Adrenal gland (tissue), 19 donors: ENCODE measurements at places on chromosomes 2 and 18. TPM values are rescaled to one million over a fixed set of nuclear protein-coding genes. Genes with fewer than 3 reads are reported as not detected.

DNA sequence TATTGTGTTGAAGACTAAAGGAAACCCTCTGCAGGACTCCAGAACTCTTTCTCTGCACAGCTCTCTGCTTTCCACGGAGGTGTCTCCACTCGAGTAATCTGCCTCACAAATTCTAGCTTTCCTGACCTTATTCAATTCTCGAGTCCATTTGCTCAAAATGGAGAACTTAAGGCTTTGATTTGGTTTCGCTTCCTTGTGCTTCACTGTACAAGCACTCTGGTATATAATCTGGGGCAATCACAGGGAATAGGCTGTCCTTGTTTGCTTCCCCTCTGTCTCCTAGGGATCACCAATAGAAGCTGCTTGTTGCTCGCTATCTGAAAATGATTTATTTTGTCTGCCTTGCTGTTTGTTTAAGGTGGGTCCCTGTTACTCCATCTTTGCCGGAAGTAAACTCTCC, 129.1 kb upstream of the DOCK10 start:
- H3K27me3 ChIP-seq = no peaks in the 10 kb centered on the region
- DNase-seq = no peak
- H3K4me3 ChIP-seq = no peak overlapping the region
- H3K4me1 ChIP-seq = no peaks in the 10 kb centered on the region

CASP10 gene
- 5.2 TPM for total RNA-seq

- H3K36me3 ChIP-seq = no peaks in the 10 kb centered on the region
- no peaks in the 10 kb centered on the region for H3K4me1 ChIP-seq
- no peaks in the 10 kb centered on the region for H3K27me3 ChIP-seq
- H3K27ac ChIP-seq = no peak overlapping the region
Measured at GRCh38 chr18:21341141-21341540, 99.1 kb downstream of the GREB1L start.

FAM110C gene
- 9.9 TPM for total RNA-seq
